NCI-H2081 treated with DMSO at 0.1 percent for 48 hours (cell line): ENCODE measurements at places on chromosomes 2 and 18.

GRCh38 chr2:99602476-99602875, 112.7 kb upstream of the REV1 start:
- DNase-seq, result no peak

DNA sequence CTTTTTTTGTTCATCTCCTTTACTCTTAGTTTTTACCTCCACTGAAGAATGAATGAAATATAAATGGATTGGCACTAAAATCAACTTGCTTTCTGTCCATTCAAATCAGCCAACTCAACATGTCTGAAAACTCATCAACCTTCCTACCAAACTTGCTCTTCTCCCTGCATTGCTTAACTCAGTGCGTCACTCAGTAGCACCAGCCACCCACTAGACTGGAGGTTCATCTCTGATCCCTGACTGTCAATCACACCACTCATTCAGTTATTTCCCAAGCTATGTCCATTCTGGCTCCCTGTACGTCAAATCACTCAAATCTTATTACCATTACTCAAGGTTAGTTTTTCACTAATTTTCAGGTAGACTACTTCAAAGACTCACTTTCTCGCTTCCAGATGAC, 75.2 kb upstream of the RBMS1 start:
- DNase-seq, result no peak

GRCh38 chr2:240397542-240397916, 37.9 kb upstream of the GPC1 start:
- DNase-seq, result no peak

DNA sequence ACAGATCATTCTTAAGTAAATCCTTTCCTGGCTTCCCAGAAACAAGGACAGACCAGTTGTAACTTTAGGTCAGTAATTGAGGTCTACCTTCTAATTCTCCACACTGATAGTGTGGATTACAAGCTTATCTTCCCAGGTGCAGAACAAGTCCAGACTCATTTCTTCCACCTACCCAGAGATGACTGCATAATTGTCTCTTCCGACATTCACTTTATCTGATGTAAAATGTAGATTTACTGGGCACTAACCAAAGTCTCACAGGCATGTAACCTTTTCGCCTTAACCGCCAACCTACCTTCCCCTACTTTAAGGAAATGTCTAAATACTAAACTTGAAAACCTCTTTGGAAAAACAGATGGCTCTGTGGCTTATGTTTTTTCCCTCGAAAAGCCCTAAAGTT, 96.2 kb downstream of the NCK2 start:
- no peak for DNase-seq

- DNase-seq, result no peak
These were observed 16.0 kb upstream of the C2orf74 start for GRCh38 chr2:61145990-61146389.

GRCh38 chr2:30761226-30761625, 46.0 kb downstream of the CAPN13 start:
- DNase-seq, result no peak
